ENCODE measurements at places on chromosomes 1 and 21.

DNA sequence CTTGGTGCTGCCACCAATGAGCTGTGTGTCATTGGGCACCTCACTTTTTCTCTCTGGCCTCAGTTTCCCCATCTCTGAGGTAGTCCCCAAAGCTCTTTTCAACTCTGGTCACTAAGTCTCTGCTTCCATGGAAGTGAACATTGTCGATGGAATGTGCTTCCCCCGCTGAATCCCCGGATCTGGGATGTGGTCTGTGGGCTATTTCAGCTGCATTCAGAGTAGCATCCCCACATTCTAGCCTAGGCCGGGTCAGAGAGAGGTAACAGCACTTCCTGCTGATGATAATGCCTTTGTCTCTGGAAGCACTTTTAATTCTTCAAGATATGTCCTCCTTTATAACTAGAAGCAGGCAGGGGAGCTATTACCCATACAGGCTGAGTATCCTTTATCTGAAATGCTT is 29.8 kb downstream of the RASSF5 start:
- DNase-seq, result no peak

GRCh38 chr1:167627865-167628641 is 2.0 kb upstream of the RCSD1 start:
- DNase-seq, result no peak

DNA sequence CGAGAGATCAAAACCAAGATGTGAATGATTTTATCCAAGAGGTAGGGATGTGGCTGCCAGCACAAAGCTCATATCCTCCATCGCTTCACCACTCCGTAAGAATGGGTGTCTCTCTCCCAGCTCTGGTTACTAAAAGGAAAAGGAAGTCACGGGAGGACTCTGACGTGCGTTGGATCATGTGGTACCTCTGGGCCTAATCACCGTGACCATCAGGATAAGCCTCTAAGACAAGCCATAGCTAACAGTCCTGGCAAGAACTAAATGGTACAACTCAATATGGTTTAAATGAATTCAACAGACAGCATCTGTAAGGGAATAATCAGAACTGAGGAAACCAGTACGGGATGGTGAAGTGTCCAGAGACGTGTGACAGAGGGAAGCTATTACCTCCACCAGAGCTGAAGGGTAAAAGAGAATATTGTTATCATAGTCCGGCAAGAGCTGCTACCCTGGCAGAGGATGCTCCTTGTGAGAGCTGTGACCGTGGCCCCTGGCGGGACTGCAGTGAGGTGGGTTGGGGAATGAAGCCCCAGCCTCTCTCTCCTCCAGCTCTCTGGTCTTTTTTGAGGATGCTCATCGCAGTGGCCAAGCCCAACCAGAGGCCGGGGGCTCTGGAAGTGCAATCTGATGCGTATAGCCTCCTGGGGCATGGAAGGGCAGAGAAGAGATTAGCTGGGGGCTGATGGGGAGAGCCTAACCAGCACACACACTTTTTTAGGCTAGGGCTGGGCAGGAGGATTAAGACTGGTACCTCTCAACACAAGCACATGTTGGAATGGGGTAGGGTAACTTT is 54.2 kb downstream of the KIAA1614 start:
- DNase-seq, result no peak

GRCh38 chr1:40662151-40662550 is 3.3 kb downstream of the RIMS3 start:
- no peak for DNase-seq
